Testis (tissue), 5 donors: ENCODE measurements at places on chromosomes 5 and 9. TPM values are rescaled to one million over a fixed set of nuclear protein-coding genes. Genes with fewer than 3 reads are reported as not detected.

- H3K4me1 ChIP-seq: no peaks in the 10 kb centered on the region
- H3K36me3 ChIP-seq: no peaks in the 10 kb centered on the region
- H3K27me3 ChIP-seq: no peaks in the 10 kb centered on the region
Measured at GRCh38 chr9:21097817-21098216, 20.1 kb upstream of the IFNB1 start.

DNA sequence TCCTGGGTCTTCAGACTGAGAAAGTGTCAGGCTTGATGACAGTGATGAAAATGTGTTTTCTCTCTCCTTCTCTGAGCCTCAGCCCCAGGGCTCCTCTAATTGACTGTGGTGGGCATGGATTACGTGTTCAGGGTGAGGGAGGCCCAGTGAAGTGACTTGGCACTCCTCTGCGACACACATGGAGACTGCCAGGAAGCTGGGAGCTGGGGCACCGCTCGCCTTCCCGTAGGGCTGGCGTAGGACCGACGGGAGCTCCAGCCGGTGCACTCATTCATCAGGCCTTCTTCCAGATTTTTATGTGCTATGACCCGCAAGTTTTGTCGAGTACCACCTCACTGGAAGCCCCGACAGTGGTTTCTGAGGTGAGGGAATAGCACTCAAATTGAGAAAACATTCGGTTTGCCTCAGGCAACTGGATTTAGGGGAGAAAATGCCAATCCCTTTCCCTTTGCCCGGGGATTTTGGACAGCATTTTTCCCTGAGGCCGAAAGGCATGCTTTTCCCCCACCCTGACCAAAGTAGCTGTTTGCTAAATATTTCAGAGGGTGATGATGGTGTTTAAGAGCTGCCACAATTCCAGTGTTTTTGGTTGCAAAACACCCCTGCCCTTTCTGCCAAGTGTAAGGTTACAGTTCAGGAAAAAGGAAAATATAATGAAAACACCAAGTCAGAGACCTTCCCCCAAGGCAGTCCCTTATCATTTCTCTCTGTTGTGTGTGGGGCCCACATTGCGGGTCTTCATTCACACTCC, 83.7 kb downstream of the PCSK5 start:
- no peaks in the 10 kb centered on the region for H3K36me3 ChIP-seq
- no peaks in the 10 kb centered on the region for H3K4me1 ChIP-seq
- no peak overlapping the region for H3K4me3 ChIP-seq
- no peak overlapping the region for H3K27ac ChIP-seq

- DNase-seq: no peak
- H3K36me3 ChIP-seq: no peaks in the 10 kb centered on the region
- H3K27me3 ChIP-seq: no peaks in the 10 kb centered on the region
- no peak overlapping the region for H3K27ac ChIP-seq
- H3K4me1 ChIP-seq: no peaks in the 10 kb centered on the region
Measured at GRCh38 chr5:136114414-136115125, 18.1 kb upstream of the SMAD5 start.

DNA sequence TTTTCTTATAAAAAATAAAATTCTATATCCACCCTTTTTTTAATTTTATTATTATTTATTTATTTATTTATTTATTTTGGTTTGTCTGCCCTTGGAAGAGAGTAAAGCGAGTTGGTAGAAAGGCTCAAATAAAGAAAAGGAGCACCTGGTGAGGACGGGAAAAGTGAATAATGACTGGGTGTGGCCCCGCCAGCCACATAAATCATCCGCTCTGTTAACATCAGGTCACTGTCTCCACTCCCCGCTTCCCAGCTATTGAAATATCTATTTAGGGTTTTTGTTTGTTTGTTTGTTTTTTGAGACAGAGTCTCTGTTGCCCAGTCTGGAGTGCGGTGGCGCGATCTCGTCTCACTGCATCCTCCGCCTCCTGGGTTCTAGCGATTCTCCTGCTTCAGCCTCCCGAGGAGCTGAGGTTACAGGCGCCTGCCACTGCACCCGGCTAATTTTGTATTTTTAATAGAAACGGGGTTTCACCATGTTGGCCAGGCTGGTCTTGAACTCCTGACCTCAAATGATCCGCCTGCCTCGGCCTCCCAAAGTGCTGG, 844 bp downstream of the POLR3G start:
- no peaks in the 10 kb centered on the region for H3K27me3 ChIP-seq
- DNase-seq: no peak
- H3K36me3 ChIP-seq: no peaks in the 10 kb centered on the region
- H3K4me3 ChIP-seq: peak overlapping the region; percentile 92
- no peak overlapping the region for H3K27ac ChIP-seq

DNA sequence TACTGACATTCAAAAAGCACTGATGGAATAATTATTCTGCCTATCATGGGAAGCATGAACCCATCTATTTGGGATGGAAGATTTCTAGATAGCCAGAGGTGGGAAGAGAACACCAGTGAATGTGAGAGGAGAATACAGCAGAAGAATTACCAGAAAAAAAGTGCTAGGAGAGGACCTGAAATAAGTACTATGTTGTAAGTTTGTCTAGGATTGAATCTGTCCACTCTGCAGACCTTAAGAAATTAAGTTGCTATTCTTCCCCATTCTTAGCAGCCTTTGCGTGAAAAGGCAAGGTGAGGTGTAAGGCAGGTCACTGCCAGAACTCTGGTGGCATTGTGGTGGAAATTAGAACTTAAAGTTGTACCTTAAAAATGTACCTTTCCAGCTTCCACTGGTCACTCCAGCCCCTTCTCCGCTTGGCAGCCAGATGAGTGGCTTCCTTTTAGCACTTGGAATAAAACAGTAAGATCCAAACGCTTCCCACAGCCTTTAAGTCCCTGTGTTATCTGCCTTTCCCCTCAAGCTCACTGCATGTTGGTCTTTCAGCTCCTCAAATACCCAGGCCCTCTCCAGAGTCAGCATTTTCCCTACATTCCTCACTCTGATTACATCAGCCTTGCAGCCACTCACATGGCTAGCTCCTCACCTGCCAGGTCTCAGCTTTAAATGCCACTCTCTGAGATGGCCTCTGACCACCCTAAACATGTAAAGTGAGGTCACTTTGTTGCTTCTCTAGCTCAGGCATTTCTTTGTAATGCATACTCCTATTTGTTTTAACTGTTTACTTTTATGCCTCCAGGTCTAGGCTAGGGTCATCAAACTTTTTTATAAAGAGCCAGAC, 253.0 kb downstream of the EPB41L4A start:
- H3K27me3 ChIP-seq: no peaks in the 10 kb centered on the region
- peaks cover 9% of the 10 kb centered on the region for H3K4me1 ChIP-seq
- no peaks in the 10 kb centered on the region for H3K36me3 ChIP-seq
- DNase-seq: no peak
- H3K27ac ChIP-seq: no peak overlapping the region

GRCh38 chr9:132745756-132746709, 75.8 kb downstream of the GTF3C4 start:
- no peak overlapping the region for H3K27ac ChIP-seq
- no peak overlapping the region for H3K4me3 ChIP-seq
- H3K27me3 ChIP-seq: no peaks in the 10 kb centered on the region
- no peaks in the 10 kb centered on the region for H3K36me3 ChIP-seq

GRCh38 chr9:107290619-107291018, 7.5 kb downstream of the RAD23B start:
- H3K27ac ChIP-seq: no peak overlapping the region
- H3K36me3 ChIP-seq: no peaks in the 10 kb centered on the region
- peaks cover 27% of the 10 kb centered on the region for H3K4me1 ChIP-seq
- H3K27me3 ChIP-seq: no peaks in the 10 kb centered on the region
- DNase-seq: no peak

DNA sequence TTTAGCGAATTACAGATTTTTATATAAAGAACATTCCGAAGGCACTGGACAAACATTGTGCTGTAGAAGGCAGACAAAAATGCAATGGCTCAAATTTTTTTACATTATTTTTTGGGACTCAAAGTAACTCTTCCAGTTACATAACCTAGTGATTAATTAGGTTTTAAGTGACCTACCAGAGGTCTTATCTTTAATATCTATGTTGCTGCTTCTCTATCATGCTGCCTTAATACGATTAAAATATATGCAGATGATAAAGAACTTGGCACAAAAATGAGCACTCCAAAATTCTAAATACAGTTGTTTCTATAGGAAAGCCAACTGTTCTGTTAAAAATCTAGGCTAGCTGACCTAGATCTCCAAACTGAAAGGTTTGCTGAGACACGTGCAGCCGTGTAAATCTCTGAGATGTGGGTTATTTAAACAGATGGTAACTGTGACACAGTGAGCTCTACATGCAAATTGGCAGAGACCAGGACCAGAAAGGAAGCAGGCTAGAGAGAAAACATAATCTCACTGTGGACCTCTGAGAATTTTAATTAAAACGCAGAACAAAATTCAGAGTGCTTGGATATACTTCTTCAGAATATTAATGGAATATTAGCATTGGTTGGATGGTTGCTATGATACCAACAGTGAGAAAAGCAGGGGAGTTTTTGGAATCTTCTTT, 56.2 kb downstream of the CAMK4 start:
- no peaks in the 10 kb centered on the region for H3K27me3 ChIP-seq
- H3K36me3 ChIP-seq: no peaks in the 10 kb centered on the region
- no peak for DNase-seq
- no peak overlapping the region for H3K4me3 ChIP-seq
- H3K4me1 ChIP-seq: no peaks in the 10 kb centered on the region
- H3K27ac ChIP-seq: no peak overlapping the region

- H3K4me1 ChIP-seq: no peaks in the 10 kb centered on the region
- no peak overlapping the region for H3K4me3 ChIP-seq
- H3K27me3 ChIP-seq: no peaks in the 10 kb centered on the region
Measured at GRCh38 chr5:3957658-3958057, 362.0 kb downstream of the IRX1 start.

DNA sequence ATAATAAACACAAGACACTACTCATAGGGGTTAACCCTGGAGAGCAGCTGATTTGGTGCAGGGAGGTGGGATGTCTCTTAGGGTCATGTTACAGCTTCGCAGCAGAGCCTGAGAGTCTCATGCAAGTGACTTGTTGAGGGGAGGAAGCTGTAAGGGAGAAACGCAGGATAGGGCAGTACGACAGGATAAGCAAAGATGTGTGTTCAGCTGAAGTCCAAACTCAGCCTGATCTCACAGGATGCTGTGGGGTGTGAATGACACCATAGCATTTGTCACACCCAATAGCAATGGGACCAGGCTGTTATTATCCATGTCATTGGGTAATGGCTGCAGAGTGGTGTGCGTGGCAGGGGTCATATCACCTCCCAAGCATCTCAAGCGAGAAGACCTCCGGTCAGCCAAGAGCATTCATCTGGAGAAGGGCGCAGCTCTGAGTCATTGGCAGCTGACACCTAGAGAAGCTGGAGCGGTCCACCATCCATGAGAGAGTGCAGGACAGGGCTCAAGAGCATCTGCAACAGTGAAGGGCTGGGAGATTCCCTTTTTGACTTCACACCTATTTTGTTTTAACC, 49.2 kb upstream of the RPL26L1 start:
- no peak overlapping the region for H3K4me3 ChIP-seq
- no peaks in the 10 kb centered on the region for H3K36me3 ChIP-seq
- no peak overlapping the region for H3K27ac ChIP-seq
- H3K27me3 ChIP-seq: no peaks in the 10 kb centered on the region
- H3K4me1 ChIP-seq: peaks cover 2% of the 10 kb centered on the region

DNA sequence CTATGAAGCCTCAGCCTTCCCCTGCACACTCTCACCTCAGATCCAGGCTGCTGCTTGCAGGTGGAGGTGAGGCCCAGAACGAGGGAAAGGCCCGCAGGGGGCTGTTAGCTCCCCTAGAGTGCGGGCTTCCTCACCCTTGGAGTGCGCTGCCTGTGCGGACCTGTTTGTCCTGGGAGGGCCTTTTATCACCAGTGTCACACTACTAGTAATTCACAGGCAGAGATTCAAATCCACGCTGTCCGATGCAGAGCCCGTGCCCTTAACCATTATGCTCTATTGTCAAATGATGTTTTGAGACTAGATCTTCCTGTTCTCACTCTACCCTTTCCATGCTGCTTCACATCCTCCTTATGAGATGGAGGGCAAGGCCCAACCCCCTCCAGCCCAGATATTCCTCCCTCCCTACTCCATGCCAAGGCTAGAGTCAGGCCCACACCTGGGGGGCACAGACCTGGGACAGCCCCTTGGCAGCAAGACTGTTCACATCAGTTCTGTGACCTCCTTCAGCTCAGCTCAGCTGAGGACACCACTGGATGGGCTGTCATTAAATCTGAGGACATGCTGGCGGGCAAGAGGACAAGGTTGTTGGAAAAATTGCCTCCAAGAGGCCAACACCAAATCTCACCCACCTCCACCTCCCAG, 112.8 kb upstream of the SPOCK1 start:
- no peaks in the 10 kb centered on the region for H3K36me3 ChIP-seq
- DNase-seq: peak; percentile 12
- no peaks in the 10 kb centered on the region for H3K4me1 ChIP-seq
- no peaks in the 10 kb centered on the region for H3K27me3 ChIP-seq

DNA sequence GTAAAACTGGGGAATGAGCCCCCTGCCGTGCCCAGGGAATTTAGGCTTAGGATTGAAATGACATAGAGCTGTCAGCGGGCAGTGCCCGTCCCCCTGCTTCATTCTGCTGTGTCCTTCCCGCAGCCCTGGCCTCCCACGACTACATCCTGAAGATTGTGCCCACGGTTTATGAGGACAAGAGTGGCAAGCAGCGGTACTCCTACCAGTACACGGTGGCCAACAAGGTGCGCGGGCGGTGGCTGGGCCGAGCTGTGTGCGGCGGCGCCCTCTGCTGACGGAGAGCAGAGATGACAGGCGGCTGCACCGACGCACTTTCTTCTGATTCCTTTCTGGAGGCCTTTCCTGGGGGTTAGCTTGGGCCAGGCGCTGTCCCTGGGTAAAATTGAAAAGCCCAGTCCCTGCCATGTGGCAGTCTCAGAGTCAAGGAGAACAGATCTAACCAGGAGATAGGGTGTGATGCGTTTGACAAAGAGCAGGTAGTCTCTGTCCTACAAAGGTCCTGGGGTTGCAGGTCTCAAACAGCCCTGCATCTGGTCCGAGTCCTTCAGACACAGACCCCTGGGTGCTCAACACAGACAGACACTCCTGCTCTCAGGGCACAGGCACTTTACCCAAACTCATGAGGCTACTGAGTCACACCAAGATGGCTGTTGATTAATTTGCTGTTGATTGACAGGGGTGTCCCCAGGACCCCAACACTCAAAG, 26.8 kb upstream of the RPL26L1 start:
- peak; percentile 83 for DNase-seq
- no peak overlapping the region for H3K27ac ChIP-seq
- H3K27me3 ChIP-seq: no peaks in the 10 kb centered on the region

GRCh38 chr5:14415024-14415697, 166.4 kb upstream of the OTULINL start:
- H3K27me3 ChIP-seq: no peaks in the 10 kb centered on the region
- H3K36me3 ChIP-seq: no peaks in the 10 kb centered on the region
- H3K4me3 ChIP-seq: no peak overlapping the region
- DNase-seq: no peak
- peaks cover 18% of the 10 kb centered on the region for H3K4me1 ChIP-seq
- no peak overlapping the region for H3K27ac ChIP-seq

GRCh38 chr5:151270599-151270998, 17.6 kb downstream of the GM2A start:
- no peak overlapping the region for H3K4me3 ChIP-seq
- H3K27me3 ChIP-seq: no peaks in the 10 kb centered on the region
- no peak for DNase-seq
- no peaks in the 10 kb centered on the region for H3K4me1 ChIP-seq
- no peak overlapping the region for H3K27ac ChIP-seq

GRCh38 chr5:72659726-72660125, 152.5 kb upstream of the ZNF366 start:
- H3K36me3 ChIP-seq: no peaks in the 10 kb centered on the region
- no peak for DNase-seq
- no peak overlapping the region for H3K27ac ChIP-seq
- H3K27me3 ChIP-seq: no peaks in the 10 kb centered on the region
- H3K4me1 ChIP-seq: no peaks in the 10 kb centered on the region

Gene SMC5
- total RNA-seq: 39.0 TPM

Gene ANKRD34B
- total RNA-seq: 0.16 TPM

Gene C9
- total RNA-seq: 0.74 TPM

Gene HRH2
- 0.47 TPM for total RNA-seq

Gene MAST4
- total RNA-seq: 56.4 TPM

Gene C5
- total RNA-seq: 5.1 TPM

Gene ZDHHC11
- 39.7 TPM for total RNA-seq

Gene ROR2
- total RNA-seq: 12.3 TPM

Gene STRBP
- 66.5 TPM for total RNA-seq
